Stimulated activated CD8-positive, alpha-beta memory T cell treated with anti-CD3 and anti-CD28 coated beads, Interleukin-12 subunit alpha, Interleukin-12 subunit beta, amount 100 ng/mL, for 4 hours (primary cell): ENCODE measurements at places on chromosomes 7 and 10.

GRCh38 chr7:152521420-152522337 lies 85.9 kb upstream of the KMT2C start:
- no peak for DNase-seq

- DNase-seq = no peak
These were observed 191.7 kb downstream of the ARL4A start for GRCh38 chr7:12879139-12879538.

DNA sequence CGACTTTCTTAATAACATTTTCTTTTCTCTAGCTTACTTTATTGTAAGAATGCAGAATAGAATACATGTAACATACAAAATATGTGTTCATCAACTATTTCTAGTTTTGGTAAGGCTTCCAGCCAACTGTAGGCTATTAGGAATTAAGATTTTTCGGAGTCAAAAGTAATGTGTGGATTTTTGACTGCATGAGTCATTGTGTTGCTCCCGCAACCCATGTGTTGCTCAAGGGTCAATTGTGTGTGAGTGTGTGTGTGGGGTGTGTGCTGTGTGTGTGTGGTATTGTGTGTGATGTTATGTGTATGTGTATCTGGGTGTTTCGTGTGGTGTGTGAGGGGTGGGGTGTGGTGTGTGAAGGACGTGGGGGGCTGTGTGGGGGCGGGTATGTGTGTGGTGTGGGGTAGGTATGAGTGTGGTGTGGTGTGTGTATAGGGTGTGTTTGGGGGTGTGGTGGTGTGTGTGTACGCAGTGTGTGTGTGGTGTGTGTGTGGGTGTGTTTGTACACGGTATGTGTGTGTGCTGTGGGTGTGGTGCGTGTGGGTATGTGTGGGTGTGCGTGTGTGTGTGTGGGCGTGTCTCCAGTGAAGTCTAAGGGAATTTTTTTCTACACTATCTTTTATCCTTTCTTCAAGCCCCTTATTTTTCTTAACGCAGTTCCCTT lies 60.5 kb downstream of the RSU1 start:
- DNase-seq = no peak

GRCh38 chr10:105071980-105072379 lies 430.9 kb downstream of the SORCS3 start:
- DNase-seq = no peak

DNA sequence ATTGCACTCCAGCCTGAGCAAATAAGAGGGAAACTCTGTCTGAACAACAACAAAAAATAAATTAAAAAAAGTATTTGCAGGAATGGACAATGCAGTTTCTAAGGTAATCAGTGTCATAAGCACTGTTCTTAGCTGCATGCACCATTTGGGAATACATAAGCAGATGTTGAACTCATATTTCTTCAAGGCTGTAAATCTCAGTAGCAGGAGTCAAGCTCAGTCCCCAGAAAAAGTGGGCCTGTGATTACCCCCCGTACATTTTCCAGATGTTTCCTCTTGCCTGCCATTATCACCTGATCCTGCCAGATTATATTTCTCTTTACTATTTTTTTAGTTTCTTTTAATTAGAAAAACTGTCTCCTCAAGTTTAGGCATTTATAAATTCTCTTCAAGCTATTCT lies 667.6 kb upstream of the ANKRD30A start:
- DNase-seq = no peak

DNA sequence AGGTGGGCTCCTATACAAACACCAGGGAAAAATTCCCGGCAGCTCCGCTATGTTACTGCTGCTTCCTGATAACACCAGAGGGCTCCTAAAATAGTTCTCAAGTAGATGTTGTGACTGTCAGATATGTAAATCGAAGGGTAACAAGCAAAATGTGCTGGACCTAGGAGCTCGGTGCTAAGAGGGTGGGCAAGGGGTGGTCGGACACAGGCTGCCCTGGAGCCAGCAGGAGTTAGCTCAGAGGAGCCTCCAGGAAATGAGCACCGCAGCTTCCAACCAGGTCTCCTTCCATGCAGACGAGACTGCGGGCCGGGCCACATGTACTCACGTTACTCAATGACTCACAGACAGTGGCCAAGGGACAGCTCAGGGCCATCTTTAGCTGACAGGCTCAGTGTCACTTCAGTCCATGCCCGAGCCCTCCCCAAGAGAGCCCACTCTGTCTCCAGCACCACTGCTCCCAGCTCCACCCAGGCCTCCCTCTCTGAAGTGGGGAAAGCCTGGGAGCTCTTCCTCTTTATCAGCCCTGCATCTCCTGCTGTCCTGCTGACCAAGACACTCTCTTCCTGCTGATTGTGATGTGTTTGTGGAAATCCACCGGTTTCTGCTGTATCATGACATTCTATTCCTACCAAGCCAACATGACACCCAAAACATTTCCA lies 37.2 kb upstream of the TMEM273 start:
- no peak for DNase-seq

GRCh38 chr7:126119981-126120380 lies 1132.8 kb downstream of the GRM8 start:
- DNase-seq = no peak

DNA sequence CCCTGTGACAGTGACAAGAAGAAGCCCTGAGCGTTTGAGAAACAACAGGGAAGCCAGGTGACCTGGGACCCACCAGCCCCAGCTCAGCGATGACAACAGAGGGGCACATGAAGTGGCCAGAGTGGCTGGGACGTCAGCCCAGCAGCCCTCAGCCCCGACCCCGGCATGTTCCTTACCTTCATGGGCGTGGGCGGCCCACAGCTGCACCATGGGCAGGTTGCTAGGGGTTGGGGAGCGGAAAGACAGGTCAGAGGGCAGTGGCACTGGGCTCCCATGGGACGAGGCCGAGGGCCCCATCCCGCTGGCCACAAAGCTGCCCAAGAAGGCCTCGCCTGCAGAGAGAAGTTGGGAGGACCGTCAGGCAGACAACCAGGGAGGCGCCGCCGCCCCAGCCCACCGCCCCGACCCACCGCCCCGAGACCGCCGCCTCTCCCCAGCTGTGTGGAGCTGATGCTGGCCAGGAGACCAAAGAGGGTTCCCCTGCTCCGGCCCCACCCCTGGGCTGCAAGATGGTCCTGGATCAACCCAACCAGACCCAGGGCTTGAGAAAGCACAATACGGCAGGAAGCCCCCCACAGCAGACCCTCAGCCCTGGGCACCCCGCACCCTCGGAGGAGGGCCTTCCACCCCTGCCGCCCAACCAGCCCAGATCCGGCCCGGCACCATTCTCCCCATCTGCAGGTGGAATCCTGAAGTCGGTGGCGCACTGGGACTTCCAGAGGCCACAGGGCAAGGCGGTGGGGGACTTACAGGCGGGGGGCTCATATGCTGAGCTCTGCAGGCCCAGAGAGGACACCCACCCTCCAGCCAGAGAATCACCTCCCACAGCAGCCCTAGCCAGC lies 29.1 kb downstream of the TNRC18 start:
- no peak for DNase-seq

DNA sequence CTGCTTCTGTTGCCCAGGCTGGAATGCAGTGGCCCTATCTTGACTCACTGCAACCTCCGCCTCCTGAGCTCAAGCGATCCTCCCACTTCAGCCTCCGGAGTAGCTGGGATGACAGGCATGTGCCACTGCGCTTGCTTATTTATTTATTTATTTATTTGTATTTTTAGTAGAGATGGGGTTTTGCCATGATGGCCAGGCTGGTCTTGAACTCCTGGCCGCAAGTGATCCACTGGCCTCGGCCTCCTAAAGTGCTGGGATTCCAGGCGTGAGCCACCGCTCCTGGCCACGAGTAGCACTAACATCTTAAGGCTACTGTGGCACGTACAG lies 70.9 kb downstream of the CARD11 start:
- no peak for DNase-seq

DNA sequence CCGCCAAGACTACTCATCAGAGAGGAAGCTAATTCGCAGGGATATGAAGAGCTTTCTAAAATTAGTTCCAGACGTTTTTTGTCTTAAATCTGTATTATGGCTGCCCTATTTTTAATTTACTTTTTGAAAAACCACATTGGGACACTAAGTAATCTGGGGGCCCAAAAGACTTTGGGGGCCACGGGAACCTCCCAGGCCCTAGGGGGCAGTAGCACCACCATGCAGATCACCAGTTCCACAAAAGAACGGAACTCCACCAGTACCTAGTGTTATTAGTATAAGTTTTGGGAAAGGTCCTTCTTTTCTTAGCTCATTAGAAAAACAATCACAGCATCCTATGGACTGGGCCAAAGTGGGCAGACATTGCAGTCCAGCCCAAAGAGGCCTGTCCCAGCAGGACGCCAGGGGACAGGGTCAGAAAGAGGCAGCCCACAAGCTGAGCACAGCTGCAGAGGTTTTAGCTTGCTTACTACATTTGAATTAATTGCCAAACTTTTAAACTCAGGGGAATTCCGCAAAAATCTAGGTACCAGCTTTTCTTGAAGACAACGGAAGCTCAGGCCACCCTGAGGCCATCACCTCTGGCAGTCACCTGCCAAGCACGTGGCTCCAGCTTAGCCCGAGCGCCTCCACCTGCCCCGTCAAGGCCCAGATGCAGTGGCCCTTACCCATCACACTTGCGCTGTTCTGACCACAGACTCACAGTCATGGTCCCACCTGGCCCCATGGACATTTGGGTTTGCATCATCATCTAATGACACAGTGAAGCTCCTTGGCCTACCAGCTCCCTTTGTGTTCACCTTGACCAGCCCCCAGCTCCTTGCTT lies 74.8 kb downstream of the PARP12 start:
- no peak for DNase-seq

DNA sequence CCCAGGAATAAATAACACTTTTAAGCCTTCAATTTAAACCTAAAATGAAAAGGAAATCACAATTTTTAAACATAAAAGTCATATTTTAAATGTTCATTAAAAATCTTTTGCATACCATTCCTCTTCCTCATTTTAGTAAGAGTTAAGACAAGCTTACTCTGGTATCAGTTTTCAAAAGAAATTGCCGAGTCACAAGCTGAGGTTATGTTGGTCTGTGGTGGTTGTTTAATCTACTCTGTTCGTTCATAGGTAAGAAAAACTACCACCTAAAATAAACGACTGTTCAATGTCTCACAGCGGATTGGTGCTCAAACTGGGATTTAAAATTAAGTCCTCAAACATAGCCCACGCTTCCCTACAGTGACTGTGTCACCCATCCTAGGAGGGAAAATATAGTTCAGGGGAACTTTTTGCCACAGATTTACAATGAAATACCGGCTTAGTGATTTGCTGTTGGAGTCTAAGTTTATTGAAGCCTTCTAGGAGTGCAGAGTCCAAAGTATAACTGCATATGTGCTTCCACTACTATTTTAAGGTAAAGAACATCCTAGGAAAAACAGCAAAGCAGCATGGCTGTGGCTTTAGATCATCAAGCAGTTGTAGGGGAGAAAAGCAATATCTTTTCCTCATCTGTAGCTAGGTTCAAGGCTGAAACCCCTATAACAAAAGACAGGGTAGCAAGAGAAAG lies 61.1 kb downstream of the GNAT3 start:
- no peak for DNase-seq

GRCh38 chr7:55121249-55121648 lies 102.4 kb downstream of the EGFR start:
- DNase-seq = no peak

- DNase-seq = no peak
These were observed 444.2 kb upstream of the MKI67 start for GRCh38 chr10:128570319-128570995.

DNA sequence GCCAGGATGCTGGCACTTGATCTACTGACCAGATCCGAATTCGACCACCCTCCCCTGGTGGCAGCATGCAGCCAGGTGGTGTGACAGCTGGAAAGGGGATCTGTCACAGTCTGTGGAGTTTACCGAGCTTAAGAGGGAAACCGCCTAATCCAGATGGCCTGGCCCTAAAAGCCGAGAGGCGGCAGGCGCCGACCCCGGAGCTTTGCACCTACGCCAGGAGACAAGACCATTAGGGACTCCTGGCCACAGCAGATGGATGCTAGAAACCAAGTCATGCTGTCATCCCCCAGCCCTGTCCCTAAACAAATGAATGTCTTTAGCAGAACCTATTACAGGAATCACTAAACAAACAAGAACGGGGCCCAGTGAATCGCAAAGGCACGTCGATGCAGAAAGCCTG lies 27.7 kb downstream of the RCC1L start:
- no peak for DNase-seq

DNA sequence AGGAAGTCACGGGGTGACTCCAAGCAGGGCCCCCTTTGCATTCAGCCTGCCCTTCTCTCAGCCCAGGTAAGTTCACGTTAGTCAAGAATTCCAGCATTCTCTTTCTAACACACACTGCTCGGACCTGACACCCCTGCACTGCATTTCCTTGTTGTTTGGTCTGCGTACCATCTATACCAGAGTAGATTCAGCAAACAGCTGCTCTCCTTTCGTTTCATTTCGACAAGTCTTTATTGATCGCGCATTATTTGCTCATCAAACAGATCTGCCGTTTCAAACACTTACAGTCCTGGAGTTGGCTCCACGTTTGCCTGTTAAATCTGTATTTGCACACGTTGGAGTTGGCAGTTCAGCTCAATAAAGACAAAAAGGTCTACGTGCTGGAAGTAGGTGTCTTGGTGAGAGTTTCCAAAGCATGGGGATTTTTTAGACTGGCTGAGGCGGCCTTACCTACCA lies 495.1 kb downstream of the RPS24 start:
- DNase-seq = no peak

- DNase-seq = no peak
These were observed 558.9 kb downstream of the SH2D4B start for GRCh38 chr10:81096558-81096957.

DNA sequence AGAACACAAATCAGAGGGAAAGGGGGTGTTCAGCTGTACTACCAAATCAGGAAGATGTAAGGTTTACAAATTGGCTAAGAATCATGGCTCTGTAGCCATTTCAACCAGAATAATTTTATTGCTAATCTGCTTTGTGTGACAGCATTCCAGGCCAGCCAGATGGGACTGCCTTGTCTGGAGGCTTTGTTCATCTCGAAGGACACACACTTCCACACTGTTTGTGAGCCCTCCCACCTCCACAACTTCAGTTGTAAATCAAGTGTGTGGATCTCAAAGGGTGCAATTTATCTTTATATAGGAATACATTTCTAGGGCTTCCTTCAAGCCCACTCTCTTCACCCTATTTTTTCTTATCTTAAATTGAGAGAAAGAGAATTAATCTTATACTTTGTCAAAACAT lies 6.9 kb upstream of the OIT3 start:
- no peak for DNase-seq

DNA sequence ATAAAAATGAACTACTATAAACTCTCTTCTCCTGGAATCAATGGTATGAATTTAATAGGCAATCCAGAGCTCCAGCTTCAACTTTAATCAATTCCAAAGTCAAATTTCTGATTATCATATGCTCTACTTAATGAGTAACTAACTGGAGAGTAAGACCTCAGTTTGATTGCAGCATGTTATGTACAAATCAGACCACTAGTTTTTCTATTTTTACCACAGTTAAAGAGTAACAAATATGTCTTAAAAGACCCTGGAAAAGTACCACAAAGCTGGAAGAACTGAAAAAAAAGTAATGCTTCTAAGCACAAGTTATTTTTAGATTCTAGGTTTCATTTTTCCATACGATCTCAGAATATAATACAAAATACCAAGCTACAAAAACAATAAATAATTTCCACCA lies 56.0 kb upstream of the TNKS2 start:
- no peak for DNase-seq

- no peak for DNase-seq
These were observed 255.0 kb downstream of the RPS24 start for GRCh38 chr10:78288663-78289062.
